ENCODE measurements at places on chromosomes 1 and 21.

- no peak for DNase-seq
Observed at GRCh38 chr1:5647234-5647633, 345.0 kb downstream of the NPHP4 start.

DNA sequence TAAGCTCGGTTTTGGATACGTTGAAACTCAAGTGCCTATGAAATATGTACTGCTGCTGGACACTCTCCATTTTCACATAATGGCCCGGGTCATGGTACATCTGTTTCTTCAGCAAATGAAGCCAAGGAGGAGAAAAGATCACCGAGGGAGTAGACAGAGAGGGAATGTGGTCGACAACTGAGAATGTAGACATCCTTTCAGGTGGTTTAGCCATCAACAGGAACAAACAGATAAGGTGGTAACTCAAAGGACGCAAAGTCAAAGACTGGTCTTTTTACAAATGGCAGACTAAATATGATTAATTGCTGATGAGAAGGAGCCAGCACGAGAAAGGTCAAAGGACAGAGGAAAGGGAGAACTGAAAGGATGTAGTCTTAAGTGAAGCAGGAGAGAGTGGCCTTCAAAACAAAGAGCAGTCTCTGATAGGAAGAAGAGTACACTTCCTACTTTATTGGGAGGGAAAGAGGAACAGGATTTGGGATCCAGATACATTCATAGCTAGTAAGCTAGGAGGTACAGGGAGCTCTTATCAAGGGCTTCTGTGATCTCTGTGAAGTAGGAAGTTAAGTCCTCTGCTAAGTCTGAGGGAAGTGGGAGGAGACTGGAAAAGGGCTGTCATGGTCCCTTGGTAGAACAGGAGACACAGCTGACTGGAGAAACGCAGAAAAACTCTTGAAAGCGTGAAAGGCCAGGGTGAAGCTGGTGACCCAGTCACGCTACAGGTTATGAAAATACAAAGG is 28.3 kb downstream of the NUP133 start:
- no peak for DNase-seq

- no peak for DNase-seq
Observed at GRCh38 chr21:31997191-31997590, 124.4 kb downstream of the HUNK start.

DNA sequence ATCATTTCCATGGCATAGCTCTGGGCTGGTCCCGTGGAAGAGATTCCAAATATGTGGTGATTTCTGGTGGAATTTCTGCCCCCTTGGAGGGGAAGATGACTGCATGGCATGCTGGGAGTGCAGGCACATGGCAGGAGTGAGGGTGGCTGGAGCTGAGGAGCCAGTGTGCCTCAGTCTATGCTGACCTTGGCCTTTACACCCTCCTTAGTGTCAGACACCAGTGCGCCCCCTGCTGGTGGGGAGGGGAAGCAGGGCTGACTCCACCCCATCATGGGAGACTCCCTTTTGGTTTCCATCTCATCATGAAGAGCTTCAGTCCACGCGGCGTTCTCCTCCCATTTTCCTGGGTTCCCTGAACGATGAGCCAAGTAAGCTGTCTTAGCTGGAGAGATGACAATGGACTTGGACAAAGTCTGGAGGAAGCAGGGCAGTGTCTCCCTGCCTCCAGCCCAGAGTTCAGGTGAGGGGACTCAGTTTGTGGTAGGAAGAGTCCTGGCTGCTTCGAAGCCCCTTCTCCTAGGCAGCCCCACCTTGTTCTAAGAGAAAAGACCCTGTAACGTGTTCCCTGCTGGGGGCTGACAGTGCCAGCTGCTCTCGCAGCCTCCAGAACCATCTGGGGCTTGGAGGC is 10.3 kb downstream of the ALX3 start:
- DNase-seq = peak; percentile 60

DNA sequence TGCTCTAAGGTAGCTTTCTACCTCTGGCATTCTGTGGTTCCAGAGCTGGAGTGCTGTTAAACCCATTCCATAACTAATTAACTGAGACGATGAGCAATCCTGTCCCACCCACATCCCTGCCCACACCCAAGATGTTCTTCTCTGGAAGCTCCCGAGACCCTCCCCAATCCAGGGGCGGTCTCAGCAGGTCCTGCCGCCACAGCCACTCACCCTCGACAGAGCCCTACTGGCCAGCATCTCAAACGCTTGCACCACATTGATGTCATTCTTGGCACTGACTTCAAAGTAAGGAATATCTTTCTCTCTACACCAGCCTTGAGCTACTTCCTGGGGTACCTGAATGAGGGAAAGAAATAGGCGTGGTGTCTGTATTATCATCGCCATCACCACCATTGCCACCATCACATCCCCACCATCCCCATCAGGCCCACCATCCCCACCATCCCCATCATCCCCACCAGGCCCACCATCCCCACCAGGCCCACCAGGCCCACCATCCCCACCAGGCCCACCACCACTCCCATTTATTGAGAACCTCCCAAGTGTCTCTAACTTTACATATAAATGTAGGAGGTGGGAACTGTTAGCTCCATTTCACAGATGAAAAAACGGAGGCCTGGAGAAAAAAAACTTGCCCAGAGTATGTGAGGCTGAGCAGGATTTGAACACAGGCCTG is 17.7 kb downstream of the RAB7B start:
- DNase-seq = no peak

- DNase-seq = no peak
Observed at GRCh38 chr1:77929806-77930205, 41.4 kb downstream of the NEXN start.

GRCh38 chr1:115098979-115099692 is 9.8 kb upstream of the TSPAN2 start:
- DNase-seq = no peak

- DNase-seq = no peak
Observed at GRCh38 chr21:41717573-41718330, 49.1 kb downstream of the RIPK4 start.

DNA sequence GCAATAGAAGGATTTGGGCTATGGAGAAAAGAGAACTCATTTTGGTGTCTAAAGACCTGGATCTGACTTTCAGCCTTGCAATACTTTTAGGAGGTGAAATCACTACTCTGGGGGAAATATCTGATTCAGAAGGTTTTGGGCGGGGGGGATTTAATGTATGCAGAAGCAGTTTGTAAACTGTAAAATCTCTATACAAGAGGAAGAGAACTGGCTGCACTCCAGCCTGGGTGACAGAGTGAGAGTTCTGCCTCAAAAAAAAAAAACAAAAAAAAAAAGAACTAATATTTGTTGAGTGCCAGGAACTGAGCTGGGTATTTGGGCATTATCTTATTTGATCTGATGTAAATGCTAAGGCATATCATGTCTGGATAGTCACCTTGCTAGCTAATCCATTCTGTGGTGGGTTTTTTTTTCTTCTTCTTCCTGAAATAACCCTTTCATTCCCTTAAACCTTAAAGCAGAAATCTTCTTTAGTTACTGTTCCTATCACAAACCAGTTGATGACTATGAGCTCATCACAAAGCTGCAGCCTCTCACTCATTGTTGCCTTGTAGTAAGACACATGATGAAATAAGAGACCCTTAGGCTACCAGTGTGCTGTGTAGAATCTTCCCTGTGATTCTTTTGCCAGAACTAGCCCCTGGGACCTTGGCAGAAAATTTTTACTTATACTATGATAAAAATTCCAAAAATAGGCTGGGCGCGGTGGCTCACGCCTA is 35.6 kb upstream of the SLC16A1 start:
- DNase-seq = no peak

- DNase-seq = no peak
Observed at GRCh38 chr1:159831412-159832141, 4.9 kb downstream of the SLAMF8 start.

- no peak for DNase-seq
Observed at GRCh38 chr1:207848234-207848633, 62.7 kb downstream of the CD34 start.

GRCh38 chr1:15810073-15810472 is 2.6 kb upstream of the UQCRHL start:
- DNase-seq = no peak

DNA sequence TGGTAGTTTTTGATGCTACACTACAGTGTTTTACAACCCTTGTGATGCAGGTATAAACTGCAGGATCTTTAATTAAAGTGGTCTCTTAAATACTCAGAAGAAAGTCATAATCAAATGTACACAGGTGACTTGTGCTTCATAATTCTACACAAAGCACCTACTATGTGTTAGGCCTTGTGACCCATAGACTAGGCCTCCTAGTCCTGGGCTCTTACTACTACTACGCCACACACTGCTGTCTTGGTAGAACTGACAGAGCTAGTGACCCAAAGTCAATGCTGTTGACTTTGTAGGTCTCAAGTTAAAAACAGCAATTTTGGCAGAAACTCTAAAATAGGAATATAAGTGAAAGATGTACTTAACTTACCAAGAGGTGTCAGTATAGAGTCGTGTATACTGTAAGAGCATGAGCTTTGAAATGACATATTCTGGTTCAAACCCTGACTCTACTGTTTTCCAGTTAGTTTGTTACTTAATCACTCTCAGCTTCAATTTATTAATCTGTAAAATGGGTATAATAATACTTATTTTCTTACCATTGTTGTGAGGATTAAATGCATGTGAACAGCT is 48.6 kb upstream of the LMO4 start:
- no peak for DNase-seq

- no peak for DNase-seq
Observed at GRCh38 chr1:225965231-225965630, 24.2 kb upstream of the LEFTY2 start.

DNA sequence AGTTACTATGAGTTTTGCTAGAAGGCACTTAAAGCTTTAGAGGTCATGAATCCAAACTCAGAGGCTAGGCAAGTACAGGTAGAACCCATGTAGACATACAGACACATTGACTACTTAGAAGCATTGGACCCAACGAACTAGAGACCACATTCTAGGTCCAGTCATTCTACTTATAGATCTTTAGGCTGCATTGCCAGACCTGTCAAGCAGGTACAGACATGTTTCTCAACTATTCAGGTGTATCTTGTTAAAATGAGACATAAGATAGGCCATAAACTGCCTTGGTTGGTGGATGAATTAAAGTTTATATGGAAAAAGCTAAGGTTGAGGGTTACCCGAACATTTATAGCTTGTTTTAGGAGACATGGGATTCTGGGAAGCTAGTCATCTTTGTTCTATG is 6.5 kb downstream of the ZP4 start:
- no peak for DNase-seq

GRCh38 chr1:45018599-45019230 is 6.7 kb downstream of the UROD start:
- peak; percentile 74 for DNase-seq

DNA sequence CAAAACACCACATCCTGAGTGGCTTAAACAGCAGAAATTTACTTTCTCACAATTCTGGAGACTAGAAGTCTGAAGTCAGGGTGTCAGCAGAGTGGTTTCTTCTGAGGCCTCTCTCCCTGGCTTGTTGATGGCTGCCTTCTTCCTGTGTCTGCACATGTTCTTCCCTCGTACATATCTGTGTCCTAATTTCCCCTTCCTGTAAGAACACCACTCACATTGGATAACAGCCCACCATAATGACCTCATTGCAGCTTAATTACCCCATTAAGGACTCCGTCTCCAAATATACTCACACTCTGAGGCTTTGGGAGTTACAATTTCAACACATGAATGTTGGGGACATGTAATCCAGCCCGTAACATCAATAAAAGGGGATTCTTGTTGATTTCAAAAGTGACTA is 23.4 kb downstream of the C8A start:
- no peak for DNase-seq

GRCh38 chr1:216483672-216484401 is 60.6 kb upstream of the USH2A start:
- DNase-seq = no peak

DNA sequence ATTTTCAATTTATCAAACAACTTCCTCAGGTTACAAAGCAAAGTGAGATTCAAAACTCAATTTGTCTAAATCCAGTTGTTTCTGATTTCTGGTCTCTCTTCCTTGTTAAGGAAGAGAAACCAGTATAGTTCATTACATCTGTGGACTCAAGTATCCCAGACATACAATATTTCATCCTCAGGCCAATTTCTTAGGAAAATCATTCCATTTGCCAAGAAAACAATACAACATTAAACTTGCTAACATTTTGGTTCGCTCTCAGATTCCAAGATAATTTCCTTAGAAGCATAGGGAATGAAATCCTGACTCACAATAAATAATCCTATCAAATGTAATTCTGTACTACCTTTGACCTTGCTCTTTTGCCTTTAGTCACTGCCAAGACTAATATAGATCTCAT is 11.2 kb upstream of the TTLL7 start:
- DNase-seq = no peak

DNA sequence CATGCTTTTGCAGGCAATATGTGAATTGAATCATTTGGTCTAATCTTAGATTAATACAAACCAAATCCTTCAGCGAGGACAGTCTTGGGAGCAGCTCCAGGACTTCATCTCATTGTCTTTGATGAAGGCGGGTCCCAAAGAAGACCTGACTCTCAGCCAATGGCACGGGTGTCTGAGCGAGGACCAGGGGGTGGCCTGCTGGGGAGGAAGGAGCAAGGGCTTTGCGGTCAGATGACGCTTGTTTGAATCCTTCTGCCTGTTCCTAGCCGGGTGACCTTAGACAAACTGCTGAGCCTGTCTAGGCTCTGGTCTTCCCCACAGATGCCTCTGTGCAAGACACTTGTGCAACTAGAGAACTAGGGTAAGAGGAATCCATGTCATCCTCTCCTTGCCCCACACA is 312.1 kb upstream of the VAMP3 start:
- DNase-seq = no peak

GRCh38 chr1:32179193-32179442 is 357 bp upstream of the TXLNA start:
- no peak for DNase-seq

- DNase-seq = no peak
Observed at GRCh38 chr21:35648512-35648911, 411.8 kb downstream of the SETD4 start.

- DNase-seq = no peak
Observed at GRCh38 chr1:3033790-3034090, 12.5 kb downstream of the ACTRT2 start.

DNA sequence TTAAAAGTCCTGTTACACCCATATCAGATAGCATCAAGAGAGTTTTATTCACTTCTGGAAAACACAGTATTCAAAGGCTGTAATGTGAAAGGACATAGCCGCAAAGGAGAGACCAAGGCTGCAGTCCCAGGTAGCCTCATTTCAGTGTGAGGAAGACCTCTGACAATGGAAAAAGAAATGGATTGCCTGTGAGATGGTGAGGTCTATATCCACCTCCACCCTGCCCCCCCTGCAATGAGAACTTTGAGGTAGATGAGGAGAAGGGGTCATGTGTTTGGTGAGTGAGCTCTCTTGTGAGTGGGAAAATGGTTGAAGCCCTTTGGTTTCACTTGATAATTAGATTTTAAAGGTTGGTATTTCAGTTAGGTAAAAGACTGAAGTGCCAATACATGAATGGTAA is 3.5 kb downstream of the MRPS6 start:
- DNase-seq = no peak

DNA sequence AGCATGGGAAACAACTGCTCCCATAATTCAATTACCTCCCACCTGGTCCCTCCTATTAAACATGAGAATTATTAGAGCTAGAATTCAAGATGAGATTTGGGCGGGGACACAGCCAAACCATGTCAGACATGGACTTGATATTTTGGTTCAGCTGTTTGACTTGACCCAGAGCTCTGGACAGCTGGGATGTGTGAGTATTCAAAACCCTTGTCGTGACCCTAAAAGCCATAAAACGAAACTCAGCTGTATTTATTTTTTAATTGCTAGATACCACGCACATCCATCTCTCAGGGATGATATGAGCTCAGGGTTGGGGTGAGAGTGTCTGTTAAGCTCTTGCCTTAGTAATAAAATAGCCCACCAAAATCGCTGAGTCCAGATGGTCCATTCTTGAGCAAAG is 45.4 kb downstream of the RCSD1 start:
- DNase-seq = no peak

GRCh38 chr1:188127507-188127906 is 1298.8 kb downstream of the PLA2G4A start:
- no peak for DNase-seq

All from testis (tissue), 5 donors.